Colonic mucosa (tissue), 4 donors: ENCODE measurements at places on chromosomes 1 and 21.

DNA sequence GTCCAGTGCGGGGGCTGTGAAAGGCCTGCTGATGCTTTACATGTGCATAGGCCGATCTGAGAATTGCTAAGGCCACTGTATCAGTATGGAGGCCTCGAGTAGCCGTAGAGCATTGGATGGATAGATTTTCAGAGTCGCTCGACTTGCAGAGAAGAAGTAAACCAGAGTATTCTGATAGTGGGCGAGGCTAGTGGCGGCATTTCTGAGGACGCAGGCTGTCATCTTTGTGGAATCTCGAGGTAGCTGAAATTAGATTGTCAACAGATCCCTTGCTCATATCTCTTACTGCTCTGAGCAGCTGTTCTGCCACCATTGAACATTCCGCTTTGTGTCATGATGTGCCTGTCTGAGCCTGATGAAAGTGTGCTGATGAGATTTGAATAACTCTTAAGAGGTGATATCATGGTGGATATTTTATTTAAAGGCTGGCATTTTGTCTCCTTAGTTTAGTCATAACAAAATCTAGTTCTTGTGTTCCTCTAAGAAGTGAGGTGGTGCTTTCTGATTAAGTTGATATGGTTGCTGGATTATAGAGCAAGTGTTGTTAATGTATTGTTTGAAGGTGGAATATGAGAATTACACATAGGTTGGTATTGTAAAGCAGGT lies 1.5 kb downstream of the KIF1B start:
- peak; percentile 32 for DNase-seq

GRCh38 chr1:77230051-77230450 lies 10.8 kb upstream of the PIGK start:
- no peak for DNase-seq

- no peak for DNase-seq
These were observed 460.0 kb downstream of the MATN1 start for GRCh38 chr1:30263405-30263804.

DNA sequence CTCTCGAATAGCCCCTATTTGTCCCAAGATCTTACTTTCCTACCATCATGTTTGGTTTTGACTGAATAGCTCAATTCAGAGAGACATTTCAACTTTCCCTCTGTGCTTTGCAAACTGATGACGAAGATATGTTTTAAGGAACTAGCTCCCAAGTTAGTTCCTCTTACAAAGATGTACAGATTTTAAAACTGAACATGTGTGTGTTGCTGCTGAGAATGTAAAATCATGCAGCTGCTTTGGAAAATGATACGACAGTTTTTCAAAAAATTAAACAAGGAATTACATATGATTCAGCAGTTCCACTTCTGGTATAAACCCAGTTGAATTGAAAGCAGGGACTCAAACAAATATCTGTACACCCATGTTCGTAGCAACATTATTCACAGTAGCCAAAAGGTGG lies 33.6 kb downstream of the KIF26B start:
- no peak for DNase-seq

GRCh38 chr1:173329726-173330125 lies 122.6 kb upstream of the TNFSF4 start:
- no peak for DNase-seq

DNA sequence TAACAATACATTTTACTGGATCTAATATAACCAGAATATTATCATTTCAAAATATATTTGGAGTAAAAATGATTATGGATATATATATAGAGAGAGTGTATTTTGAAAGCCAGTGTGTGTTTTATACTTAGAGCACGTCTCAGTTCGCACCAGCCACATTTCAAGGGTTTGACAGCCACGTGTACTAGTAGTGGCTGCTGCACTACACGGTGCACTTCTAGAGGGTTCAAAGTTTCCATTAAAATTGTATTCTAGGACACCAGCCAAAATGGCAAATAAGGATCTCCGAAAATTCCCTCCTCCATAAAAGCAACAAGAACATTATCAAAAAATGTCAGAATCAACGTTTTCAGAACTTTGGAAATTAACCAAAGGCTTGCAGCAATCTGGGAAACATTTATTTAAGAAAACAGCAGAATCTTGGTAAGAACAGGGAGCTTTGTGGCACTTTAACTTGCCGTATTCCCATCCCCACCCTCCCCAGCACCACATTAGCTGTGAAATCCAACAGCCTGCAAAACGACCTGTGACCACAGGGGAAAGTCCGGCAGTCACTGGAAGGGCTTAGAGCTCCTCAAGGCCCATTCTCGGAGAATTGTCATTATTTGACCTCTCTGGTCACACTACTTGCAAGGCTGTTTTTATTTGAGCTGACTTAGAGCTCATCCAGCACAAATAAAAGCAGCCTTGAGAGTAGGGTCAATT lies 33.5 kb upstream of the MRPS6 start:
- no peak for DNase-seq

- no peak for DNase-seq
These were observed 217.0 kb downstream of the DNAH14 start for GRCh38 chr1:225146478-225146877.

DNA sequence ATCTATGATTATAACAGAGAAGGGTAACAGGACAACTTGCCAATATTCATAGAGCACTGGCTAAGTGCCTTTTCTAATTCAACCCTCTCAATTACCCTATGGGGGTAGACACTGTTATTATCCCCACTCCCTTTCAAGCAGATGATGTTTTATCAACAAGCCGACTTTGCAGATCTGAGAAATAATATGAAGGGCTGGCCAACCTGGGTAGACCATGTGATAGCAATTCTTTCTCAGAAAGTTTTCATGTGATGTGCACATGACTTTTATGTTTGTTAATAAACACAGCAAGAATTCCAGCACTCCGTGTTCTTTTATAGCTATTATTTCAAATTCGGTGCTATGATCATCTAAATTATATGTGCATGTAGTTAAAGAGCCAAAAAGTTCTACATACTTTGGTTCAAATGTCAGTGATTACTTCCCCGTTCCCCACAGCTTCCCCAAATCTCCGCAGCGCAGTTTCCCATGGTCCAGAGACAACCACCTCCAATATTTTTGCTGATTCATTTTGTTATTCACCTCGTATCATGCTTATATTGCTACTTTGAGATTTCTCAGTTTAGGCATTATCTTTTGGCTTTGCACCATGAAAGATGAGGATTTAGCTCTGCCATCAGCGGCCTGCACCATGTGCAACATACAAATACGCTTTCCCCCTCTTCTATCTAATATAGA lies 96.7 kb upstream of the GADD45A start:
- DNase-seq: no peak

DNA sequence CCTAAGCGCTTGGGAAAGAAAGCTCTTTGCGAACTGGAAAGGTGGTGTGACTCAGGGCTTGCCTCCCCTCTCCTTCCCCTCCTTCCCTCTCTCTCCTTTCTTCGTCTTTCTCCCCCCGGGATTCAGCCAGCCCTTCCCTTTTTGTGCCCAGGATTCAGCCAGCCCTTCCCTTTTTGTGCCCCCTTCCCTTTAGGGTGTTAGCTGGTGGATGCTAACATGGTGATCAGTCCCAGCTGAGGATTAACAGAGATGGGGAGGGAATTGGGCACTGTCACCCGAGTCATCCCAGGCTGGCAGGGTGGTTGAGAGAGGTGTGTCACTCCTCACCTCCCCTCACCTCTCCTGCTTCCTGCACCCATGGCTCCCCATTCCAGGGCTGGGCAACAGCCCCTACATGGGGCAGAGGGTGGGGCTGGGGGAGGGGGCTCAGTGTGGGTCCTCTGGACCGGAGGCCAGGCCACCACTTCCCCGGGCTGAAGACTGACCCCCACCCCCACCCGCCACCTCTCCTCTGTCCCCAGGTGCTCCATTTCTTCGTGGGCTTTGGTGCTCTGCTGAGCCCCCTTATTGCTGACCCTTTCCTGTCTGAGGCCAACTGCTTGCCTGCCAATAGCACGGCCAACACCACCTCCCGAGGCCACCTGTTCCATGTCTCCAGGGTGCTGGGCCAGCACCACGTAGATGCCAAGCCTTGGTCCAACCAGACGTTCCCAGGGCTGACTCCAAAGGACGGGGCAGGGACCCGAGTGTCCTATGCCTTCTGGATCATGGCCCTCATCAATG lies 51.5 kb downstream of the ELK4 start:
- DNase-seq: peak; percentile 16

DNA sequence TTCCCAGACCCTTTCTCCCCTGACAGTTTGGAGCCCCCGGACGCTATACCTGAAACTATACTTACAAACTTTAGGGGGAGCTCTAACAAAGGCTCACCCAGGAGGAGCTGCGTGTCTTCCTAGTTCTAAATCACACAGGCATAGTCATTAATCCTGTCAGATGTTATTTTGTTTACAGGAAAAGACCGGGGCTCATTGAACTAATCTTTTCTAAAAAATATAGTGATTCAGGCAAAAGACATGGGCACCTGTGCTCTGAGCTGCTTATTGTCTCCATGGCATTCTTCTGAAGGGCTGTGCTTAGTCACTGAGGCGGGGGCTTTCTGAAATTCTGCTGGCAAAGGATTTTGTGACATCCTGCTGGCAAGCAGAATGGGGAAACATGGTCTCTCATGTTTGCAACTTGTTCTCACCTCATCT lies 1577.0 kb downstream of the NCAM2 start:
- DNase-seq: no peak
